EH (cell line): ENCODE measurements at places on chromosomes 2 and 18.
A peak's percentile ranks its signal among the peaks of the same experiment; 100 is the strongest.

- DNase-seq: no peak
These were observed 271.9 kb downstream of the DPP10 start for GRCh38 chr2:114714313-114714712.

GRCh38 chr18:39596891-39597290 is 2031.3 kb upstream of the CELF4 start:
- peak; percentile 6 for DNase-seq

DNA sequence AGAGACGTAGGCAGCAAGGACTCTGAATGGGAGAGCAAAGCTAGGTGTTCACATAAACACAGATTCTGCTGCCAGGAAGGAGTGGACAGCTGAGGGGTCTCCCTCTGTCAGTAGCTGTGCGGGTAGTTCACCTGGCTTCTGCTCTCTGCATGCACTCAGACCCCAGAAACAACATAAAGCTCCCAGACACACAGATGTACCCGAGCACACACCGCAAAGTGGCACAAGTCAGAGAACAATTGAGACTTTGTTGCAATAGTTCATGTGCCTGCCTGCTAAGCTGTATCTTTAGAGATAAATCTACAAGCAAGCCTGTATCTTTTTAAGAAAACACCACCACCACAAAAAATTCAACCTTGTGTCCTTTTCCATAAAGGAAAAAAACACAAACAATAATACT is 420.0 kb upstream of the ST6GAL2 start:
- no peak for DNase-seq

GRCh38 chr2:114156366-114157056 is 266.6 kb downstream of the ACTR3 start:
- no peak for DNase-seq

- no peak for DNase-seq
These were observed 253.5 kb downstream of the ACKR3 start for GRCh38 chr2:236823041-236823629.

DNA sequence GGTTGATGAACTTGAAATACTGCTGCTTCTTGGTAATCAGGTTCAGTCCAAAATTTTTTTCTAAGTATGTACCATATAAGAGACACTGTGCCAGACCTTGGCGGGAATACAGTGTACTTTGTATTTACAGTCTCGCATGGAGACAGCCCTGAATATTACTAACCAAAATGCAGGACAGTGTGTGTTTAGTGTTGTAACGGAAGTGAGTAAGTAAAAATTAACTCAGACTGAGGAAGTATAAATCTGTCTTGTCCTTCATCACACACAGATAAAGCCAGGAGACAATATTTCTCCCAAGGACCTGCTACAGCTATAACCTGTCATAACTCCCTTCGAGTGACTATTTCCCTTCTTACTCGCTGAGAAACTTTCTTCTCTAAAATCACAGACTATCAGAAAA is 76.9 kb downstream of the ACTR3 start:
- DNase-seq: peak; percentile 55

DNA sequence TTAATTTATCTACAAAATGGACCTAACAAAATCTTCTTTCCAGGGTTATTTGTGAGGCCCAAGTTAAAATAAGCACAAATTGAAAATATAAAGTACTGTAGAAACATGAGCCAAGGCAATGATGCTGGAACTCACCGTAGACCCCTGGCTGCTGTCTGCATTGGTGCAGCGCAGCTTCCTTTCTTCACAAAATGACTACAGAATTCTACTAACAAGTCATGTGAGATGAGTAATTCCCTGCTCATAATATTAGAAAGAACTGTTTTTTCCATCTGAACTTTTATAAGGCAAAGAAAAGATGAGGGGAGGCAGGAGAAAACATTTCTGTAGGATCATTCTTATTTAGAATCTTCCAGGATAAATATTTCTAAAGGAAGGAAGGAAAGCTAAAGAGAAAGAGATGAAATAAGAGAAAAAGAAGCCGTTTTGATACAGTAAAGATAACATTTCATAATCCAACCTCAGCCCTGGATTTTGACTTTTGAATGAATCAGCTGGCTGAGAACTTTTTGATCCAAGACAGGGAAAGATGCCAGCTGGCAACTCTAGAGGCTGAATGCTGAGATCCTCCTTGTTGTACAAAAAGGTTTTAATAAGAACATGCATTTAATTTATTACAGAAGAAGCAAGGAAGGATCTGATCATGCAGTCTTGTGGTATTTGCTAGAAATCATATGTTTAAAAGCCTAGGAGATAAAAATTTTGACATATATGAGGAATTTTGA is 183.9 kb upstream of the KLHL14 start:
- DNase-seq: no peak

- DNase-seq: no peak
These were observed 50.6 kb upstream of the DCC start for GRCh38 chr18:52289392-52289791.

DNA sequence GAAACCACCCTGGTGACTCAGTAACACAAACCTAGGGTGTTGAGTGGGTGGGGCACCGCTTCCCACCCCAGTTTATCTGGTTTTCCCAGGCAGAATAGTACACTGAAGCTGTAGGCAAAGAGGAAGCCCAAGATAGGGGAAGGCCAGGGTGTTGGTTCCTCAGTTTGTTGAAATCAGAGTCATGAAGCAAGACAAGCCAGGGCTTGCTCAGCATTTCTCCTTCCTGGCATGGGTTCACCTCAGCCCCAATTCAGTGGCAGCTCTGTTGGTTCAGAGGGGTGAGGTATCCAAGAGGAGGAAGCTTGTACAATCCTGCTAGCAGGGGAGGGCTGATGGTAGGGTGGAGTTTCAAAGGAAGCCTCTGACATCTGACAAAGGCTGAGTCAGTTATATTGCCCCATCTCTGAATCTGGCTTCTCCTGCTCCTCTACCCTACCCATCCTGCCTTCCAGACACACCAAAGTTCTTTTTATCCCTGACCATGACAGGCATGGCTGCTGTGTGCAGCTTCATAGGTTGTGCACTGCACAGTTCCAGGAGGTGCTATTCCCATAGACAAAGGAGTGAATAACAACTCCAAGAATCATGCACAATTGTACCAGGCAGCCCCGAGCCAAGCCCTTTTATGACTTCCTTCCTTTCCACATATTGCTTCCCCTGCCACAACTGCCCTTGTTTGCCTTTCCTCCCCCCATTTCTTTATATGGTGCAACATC is 24.9 kb upstream of the RAB10 start:
- peak; percentile 71 for DNase-seq

- peak; percentile 28 for DNase-seq
These were observed 48.1 kb downstream of the GALNT3 start for GRCh38 chr2:165745916-165746315.

DNA sequence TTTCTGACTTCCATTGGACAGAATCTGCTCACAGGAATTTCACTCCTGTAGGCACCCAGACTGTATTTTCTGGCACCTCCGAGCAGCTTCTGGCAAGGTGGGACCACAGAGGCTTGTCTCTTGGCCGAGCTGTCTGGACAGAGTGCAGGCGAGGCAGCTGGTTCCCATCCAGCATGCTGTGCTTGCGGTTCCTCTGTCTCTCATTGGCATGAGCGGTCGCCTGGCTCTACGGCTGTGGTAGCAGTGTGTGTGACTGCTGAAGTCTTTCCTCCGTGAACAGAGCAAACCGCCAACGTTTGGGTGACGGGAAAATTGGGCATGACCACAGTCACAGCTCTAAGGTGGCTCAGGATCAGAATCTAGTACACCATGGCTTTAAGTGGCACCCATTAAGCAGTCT is 411.7 kb upstream of the NETO1 start:
- DNase-seq: no peak

GRCh38 chr2:190762566-190762965 is 113.7 kb downstream of the NAB1 start:
- no peak for DNase-seq

GRCh38 chr2:187057466-187057865 is 208.5 kb upstream of the ZSWIM2 start:
- DNase-seq: no peak

DNA sequence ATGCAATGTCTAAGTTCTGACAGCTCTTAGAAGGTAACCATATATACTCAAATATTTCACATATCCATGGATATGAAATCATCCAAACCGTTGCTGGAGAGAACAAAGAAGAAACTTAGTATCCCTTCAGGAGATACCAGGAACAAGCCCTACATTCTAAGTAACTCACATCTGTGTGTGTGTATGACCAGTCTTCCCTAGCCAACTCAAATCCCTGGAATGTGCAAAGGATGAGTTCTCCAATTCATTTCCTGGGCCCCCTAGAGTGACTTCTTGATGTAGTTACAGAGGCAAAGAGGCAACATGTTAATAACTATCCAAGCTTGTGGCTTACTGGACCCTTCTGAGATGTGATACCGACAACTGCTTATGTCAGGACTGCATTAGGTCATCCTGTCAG is 20.1 kb downstream of the TPGS2 start:
- peak; percentile 90 for DNase-seq

- no peak for DNase-seq
These were observed 32.8 kb upstream of the SIGLEC15 start for GRCh38 chr18:45792506-45793263.

DNA sequence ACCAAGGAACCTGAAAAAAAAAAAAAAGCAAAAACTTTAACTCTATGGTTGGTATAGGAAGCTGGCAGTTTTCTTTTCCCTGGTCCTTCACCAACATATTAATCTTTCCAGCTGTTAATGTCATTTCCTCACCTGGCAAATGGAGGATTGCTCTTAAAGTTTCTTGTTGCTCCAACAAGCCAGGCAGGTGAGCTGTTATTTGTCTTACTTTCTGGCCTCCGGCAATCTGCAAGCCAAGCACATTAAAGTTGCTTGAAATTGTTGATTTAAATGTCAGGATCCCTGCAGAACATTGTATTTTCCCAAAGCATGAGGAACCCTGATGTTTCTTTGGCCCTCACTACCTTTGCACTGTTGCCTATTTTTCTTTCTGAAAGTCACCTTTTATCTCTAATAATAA is 664.9 kb downstream of the METTL4 start:
- DNase-seq: no peak

- no peak for DNase-seq
These were observed 292.1 kb downstream of the SOX11 start for GRCh38 chr2:5984273-5984655.

DNA sequence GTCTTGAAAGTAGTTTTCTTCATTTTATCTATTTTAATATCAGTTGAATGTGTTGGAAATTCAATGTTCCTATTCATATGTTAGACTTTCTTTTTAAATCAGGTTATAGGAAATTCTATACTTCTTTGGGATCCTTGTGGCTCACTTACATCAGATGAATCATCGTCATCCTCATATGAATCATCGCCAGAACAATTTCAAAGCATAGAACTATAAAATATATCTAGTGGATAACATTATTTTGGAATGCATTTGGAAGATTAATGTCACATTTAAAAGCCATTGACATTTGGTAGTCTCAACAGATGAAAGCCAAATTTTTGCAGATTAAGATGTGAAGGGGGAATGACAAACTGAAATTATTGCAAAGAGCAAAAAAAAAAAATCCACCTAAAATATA is 94.1 kb downstream of the FAM161A start:
- peak; percentile 74 for DNase-seq

- DNase-seq: peak; percentile 96
These were observed 115.1 kb upstream of the GPC1 start for GRCh38 chr2:240320204-240320993.

- DNase-seq: no peak
These were observed 54.0 kb upstream of the TWIST2 start for GRCh38 chr2:238793801-238794449.

- no peak for DNase-seq
These were observed 291.3 kb downstream of the RIT2 start for GRCh38 chr18:42824178-42824577.

- DNase-seq: peak; percentile 71
These were observed 58.9 kb downstream of the FAM168B start for GRCh38 chr2:131034122-131035051.

GRCh38 chr2:214482728-214483127 is 71.9 kb downstream of the VWC2L start:
- DNase-seq: no peak

- no peak for DNase-seq
These were observed 14.9 kb upstream of the ACKR3 start for GRCh38 chr2:236554629-236555282.

DNA sequence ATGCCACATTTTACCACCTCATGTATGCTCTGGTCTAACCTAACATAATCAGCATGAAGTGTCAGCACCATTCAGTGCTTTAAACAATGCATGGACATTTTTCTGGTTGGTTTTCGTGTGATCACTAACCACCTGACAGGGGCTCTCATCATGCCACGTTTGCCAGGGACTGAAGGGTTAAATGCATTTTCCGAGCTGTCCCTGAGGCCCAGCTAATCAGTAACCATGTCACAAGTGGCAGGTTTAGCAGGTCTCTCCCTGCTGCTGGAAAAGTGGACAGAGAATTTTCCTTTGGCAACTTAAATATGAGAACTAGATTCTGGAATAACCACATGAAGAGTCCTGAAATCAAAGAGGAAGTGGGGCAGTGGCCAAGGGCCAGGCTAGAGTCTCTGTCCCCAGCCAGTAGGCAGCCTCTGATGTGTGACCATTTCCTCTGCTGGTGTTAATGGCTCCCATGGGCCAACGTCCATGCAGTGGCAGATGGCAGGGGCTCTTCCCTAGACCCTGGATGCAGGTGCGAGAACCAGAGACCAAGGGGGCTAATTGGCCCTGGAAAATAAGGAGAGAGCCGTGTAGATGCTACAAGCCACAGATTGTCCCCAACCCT is 69.5 kb downstream of the TPGS2 start:
- DNase-seq: no peak

GRCh38 chr2:138087751-138088593 is 123.7 kb downstream of the HNMT start:
- DNase-seq: no peak

- no peak for DNase-seq
These were observed 425.2 kb downstream of the METTL4 start for GRCh38 chr18:2146092-2146491.

DNA sequence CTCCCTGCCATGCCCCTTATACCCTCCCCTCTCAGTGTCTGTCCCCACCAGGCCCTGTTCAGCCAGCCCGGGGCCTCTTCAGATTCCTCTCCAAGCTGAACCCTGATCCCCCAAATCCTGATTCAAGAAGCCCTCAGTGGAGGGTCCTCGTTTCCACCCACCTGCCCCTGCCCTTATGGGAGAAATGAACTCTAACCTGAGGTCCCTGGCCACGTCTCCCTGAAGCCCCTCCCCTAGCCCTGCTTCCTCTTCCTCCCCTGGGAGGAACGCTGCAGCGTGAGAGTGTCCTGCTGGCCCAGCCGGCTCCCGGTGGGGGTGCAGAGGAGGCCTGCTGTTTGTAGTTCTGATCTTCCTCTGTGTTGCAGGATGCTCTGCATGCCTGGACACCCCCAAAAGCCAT is 56.7 kb upstream of the GLI2 start:
- no peak for DNase-seq

DNA sequence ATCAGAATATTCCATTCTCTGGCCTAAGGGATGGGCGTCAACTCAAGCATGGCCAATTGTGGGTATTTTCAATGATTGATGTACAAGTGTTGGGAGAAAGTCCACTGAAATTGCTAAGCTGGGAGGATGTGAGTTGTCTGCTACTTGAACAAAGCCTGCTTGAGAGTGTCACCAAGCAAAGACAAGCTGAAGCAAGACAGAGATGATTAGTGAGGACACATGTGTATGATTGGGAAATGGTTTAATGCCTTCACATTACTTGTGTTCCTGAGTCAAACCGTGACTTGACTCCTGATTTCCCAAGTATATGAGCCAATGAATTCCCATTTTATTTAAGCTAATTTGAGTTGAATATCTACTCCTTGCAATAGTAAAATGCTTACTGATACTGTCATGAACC is 23.7 kb upstream of the NRP2 start:
- DNase-seq: no peak
